T-helper 1 cell (primary cell): ENCODE measurements at places on chromosomes 5 and 9.

DNA sequence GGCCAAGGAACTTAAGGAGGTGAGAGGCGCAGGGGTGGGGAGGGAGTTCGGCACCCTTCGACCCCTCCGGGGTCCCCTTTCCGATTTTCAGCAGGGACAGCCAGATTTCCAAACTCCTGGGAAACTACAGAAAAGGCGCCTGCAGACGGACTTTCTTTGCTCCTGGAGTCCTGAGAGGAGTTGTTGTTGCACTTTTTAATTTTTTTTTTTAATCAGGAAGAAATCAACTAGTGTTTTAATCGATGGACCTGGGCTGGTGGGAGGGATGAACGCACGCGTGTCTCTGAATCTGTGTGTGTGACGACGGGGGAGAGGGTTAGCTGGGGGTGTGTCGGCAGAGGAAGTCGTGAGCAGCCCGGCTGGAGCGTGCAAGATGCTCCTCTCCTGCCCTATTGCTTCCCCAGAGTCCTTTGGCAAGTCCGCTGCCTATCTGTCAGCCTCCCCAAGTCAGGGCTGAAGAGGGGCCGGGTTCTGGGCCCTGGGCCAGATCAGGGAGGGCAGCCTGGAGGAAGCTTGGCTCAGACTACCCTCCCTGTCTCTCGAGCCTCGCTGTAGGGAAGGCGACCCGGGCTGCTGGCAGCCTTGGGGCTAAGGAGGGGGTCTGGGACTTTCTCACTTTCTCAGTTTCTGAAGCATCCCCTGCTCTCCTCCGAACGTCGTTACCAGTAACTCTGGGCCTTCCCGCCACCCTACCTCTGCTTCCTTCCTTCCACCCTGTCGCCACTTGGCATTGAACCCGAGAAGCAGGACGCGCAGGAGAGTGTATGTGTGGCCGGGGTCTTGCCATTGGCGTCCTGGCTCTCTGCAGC lies 731 bp downstream of the PRR16 start:
- DNase-seq: no peak

DNA sequence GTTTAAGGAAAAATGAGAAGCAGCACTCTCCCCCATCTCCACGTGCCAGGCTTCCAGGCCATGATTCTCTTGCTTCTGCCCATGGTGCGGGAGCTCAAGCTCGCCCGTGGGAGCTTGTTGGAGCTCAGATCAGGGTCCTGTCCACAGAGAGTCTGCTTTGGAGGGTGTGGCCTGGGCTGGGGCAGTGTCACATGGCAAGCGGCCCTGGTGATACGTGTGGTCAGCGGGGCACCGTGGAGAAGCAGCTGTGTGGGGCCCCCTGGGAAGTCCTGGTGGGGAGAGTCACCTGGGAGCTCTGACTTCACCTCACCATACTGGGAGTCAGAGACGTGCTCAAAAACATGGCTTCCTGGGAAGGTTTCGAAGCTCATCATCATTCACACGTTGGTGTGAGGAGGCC lies 275.3 kb downstream of the GADD45G start:
- no peak for DNase-seq

- DNase-seq: no peak
Measured at GRCh38 chr5:10649666-10650380, 86.0 kb downstream of the ANKRD33B start.

DNA sequence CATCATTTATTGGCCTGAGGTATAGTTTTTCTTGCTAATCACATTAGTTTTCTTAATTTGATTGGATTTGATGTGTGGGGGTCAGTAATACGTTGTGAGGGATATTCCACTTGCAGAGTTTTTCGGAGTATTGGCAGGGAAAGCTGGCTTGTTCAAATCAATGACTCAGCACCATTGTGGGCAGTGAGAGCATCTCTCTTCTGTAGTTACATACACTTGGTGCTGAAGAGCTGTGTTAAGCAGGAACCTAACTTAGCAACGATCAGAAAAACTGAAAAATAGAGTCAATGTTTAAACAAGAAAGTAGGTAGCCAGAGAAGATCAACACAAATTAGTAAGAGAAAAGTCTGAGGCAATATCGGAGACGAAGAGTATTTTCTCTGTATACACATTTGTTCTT lies 344.6 kb upstream of the EDIL3 start:
- no peak for DNase-seq

GRCh38 chr9:76531231-76531780 lies 72.3 kb downstream of the GCNT1 start:
- no peak for DNase-seq

DNA sequence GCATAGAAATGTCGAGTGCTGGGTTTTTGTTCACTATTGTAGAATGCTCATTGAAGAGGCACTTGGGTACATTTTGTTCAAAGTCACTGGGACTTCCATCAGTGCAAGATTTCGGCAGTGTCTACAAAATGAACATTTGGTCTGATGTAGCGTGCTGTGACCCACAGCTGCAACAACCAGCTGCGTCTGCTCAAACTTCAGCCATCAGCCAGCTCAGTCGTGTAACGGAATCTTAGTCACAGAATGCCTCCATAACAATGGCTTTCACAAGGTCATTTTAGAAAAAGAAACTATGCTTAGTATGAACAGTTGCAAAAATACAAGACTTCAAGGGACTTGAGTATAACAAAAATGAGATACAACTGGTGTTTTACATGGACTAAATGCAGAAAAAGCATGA lies 828.1 kb upstream of the GRAMD2B start:
- no peak for DNase-seq

DNA sequence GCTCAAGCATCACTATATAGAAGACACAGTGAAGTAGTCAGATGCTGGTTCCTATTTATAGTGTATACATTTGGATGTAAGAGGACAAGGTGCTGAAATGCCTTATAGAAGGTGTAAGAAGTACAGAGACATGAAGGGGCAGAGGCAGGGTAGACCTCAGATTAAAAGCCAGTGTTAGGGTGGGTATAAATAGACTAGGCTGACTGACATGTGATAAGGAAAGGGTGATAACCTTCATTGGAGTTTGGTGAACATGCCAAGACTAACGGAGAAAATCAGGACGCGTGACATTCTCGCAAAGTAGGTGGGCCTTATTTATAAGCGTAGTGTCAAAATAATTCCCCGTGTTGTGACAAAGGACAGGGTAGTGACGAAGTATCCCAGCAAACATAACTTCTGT lies 59.1 kb upstream of the HRH2 start:
- DNase-seq: no peak

DNA sequence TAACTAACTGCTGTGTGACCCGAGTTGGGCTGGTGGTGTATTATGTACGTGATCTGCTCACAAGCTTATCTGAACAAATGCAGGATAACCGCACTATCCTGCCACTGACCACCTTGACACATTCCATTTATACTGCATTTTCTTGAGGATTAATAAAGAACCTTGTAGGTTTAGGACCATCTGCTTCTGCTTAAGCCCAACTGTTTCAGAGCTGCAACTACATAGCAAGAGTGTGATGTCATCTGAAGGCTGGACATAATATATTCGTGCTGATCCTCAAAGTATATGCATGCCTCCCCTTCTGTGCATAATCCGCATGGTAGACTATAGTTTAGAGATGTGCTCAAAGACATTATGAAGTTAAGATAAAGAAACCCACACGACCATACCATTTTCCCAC lies 435.9 kb downstream of the BNC2 start:
- DNase-seq: no peak

DNA sequence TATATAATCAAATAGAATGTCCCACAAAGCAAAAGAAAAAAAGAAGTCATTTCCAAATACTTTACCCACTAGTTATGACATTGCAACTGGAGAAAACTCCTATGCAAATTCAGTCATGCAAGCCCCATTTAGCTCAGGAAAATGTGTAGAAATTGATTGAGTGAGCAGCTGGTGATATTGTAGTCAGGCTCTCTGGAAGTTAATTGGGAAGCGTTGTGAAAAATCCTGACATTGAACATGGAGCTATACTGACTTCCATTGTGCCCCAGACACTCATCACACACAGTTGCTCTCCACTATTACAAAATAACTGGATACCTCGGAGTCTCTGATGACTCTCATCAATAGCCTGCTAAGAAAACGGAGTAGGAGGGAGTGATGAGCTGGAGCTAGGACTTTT lies 49.0 kb downstream of the TUSC1 start:
- no peak for DNase-seq

DNA sequence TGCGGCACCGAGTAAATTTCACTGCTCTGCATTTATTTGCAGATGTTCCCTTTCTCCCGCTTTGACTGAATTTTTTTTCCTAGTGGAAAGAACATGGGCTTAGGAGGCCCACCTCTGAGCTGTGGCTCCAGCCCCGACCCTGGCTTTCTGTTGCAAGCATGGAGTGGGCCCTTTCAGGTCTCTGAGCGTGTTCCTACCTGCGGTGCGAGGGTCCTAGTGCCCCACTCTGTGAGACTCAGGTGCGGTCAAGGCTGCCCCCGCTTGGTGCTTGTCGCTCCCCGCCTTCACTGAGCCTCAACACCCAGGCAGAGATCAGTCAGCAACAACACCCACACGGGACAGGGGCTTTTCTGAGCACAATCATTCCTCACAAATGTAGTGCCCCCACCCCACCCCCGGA lies 32.0 kb downstream of the SLC6A3 start:
- DNase-seq: no peak

DNA sequence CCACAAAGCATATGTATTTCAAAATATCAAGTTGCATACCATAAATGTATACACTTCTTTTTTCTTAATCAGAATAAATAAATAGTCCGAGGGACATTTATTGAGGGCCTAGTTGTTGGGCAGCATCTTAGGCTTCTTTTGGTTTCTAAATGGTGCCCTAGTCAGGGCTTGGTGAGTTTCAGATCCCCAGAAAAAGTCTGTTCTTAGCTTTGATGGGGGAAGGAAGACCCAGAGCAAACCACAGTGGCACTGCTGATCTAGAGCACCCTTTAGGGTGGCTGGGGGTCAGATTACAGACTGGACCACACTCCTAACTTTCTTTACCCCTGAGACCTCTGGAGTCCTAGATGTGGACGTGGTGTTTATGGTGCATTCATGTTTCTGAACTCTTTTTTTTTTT lies 97.8 kb downstream of the C9orf152 start:
- DNase-seq: no peak

- DNase-seq: no peak
Measured at GRCh38 chr5:18119156-18119785, 485.0 kb downstream of the TAF11L14 start.
